ENCODE measurements at places on chromosomes 11 and 22.

DNA sequence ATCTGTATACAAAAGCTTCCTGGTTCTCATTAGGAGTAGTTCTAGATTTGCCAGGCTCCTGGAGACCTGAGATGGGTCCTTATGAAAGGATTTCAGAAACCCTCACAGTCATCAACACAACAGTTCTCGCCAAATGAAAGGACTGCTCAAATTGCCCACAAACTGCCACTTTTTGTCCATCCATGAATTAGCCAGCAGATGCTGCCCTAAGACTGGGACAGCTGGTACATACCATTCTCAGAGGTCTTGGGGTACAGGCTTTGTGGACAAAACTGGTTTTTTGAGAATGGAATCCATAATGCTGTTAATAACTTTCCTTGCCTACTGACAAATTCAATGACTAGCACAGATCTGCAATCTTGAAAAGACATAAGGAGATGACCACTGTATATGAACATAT lies 23.4 kb upstream of the BDNF start:
- no peak for DNase-seq

GRCh38 chr11:17607591-17608570 lies 60.8 kb downstream of the OTOG start:
- DNase-seq, result no peak

GRCh38 chr22:28442264-28442710 lies 237.4 kb downstream of the TTC28 start:
- DNase-seq, result no peak

DNA sequence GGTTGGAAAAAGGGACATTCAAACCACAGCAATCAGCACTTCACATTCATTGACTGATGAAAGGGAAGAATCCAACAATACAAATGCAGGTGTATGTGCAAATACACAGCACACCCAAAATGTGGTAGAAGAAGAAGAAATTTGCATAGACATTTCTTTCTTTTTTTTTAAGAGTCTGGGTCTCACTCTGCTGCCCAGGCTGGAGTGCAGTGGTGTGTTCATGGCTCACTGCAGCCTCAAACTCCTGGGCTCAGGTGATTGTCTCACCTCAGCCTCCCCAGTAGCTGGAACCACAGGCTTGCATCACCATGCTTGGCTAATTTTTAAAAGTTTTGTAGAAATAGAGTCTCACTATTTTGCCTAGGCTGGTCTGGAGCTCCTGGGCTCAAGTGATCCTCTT lies 21.9 kb downstream of the CARS1 start:
- DNase-seq, result no peak

DNA sequence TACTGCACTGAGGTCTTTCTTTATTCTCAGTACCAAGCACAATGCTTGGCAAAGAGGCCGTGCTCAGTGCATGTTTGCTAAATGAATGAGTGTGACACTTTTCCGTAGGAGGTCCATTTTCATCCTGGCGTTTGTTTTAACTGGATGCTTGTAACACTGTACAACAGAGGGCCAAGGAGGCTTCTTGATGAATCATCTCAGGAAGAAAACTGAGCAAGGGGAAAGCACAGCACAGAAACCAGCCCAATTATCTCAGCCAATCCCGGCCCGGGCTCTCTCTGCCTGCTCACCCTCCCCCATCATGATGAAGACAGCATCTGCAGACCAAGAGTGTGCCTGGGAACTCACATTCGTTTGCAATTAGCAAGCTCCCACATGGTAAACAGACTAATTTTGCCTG lies 570.3 kb downstream of the OPCML start:
- DNase-seq, result no peak

GRCh38 chr11:65298655-65299179 lies 15.9 kb upstream of the CDC42EP2 start:
- no peak for DNase-seq

- no peak for DNase-seq
Measured at GRCh38 chr22:19139974-19140373, 4.5 kb downstream of the ESS2 start.

GRCh38 chr11:117859488-117860112 lies 16.9 kb downstream of the FXYD6 start:
- DNase-seq, result no peak

- no peak for DNase-seq
Measured at GRCh38 chr11:123450623-123451022, 20.6 kb downstream of the GRAMD1B start.

DNA sequence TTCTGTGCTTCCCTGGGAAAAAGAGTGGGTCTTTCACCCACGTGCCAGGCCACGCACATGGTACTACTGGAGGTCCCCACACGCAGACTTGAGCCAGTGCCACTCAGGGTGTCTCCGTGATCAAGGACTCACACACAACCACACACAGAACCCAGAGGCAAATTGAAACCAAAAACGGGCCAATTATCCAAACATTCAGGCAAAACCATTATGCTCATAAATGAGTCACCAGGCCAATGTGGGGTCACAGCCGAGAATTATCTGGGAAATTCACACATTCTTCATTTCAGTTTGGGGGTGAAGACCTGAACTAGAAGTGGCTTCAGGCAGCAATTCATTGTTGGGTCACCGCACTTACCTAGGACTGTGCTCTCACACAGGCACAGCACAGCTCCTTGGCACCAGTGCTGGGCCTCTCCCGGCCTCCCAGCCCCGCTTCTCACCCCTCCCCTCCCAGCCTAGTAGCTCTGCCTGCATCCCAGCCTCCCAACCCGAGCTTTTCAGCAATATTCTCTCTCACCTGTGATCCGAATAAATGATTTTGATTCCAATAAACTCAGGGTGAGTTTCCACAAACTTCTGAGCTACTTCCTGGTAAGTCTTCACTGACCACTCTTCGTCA lies 28.0 kb downstream of the ADA2 start:
- no peak for DNase-seq

DNA sequence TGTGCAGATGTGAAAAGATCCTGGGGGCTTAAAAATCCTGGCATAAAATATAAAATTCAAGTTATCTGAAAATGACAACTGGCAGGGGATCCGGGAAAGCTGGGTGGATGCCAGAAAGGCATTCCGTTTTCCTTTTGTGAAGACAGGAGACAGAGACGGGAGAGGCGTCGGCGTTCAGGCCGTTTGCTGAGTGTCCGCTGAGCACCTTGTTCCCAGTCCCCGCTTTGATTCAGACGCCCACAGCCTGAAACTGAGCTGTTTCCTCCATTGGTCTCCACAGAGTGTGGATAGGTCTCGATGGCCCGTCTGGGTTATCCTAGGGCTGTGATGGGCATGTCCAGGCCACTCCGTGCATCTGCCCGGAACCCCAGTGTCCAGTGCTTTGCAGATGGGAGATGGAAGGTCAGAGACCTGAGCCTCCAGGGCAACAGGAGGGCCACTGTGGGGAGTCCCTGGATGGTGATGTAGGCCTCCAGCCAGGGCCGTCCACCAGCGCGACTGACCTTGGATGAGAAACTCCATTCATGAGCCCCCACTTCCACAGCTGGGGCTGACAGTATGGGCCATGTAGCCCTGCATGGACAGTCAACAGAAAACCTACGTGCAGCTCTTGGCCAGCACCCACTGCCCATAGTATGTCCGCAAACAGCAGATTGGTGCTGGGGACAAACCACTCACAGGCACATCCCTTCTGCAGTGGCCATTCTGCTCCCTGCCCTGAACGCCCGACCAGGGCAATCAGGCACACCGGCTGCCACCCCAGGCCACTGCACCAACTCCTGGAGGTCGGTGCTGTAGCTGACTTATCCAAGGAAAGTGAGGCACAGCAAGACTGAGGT lies 11.6 kb downstream of the MRGPRF start:
- no peak for DNase-seq

DNA sequence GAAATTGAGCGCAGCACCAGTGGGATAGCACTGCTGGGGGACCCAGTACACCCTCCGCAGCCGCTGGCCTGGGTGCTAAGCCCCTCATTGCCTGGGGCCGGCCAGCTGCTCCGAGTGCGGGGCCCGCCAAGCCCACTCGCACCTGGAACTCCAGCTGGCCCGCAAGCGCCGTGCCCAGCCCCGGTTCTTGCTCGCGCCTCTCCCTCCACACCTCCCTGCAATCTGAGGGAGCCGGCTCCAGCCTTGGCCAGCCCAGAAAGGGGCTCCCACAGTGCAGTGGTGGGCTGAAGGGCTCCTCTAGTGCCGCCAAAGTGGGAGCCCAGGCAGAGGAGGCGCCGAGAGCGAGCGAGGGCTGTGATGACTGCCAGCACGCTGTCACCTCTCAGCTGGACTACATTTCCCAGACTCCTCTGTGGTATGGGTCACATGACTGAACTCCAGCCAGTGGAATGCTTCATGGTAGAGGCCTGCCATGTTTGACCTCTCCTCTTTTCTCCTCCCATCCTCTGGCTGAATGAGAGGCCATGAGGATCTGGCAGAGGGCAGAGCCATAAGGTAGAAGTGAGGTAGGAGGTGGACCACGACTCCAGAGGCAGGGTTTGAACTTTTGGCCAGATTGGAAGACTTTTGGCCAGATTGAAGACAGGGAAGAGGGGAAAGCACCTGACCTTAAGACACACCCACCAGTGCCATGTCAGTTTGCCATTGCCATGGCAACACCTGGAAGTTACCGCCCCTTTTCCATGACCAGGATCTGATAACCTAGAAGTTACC lies 6.2 kb downstream of the MRGPRD start:
- DNase-seq, result no peak

- DNase-seq, result peak; percentile 74
Measured at GRCh38 chr11:66856496-66857233, at the start of gene LRFN4. TSS of gene LRFN4 (plus strand) at chr11:66857064. CDS start at chr11:66857745, 681 bp downstream.

- DNase-seq, result no peak
Measured at GRCh38 chr22:46829117-46829891, 66.9 kb downstream of the TBC1D22A start.

DNA sequence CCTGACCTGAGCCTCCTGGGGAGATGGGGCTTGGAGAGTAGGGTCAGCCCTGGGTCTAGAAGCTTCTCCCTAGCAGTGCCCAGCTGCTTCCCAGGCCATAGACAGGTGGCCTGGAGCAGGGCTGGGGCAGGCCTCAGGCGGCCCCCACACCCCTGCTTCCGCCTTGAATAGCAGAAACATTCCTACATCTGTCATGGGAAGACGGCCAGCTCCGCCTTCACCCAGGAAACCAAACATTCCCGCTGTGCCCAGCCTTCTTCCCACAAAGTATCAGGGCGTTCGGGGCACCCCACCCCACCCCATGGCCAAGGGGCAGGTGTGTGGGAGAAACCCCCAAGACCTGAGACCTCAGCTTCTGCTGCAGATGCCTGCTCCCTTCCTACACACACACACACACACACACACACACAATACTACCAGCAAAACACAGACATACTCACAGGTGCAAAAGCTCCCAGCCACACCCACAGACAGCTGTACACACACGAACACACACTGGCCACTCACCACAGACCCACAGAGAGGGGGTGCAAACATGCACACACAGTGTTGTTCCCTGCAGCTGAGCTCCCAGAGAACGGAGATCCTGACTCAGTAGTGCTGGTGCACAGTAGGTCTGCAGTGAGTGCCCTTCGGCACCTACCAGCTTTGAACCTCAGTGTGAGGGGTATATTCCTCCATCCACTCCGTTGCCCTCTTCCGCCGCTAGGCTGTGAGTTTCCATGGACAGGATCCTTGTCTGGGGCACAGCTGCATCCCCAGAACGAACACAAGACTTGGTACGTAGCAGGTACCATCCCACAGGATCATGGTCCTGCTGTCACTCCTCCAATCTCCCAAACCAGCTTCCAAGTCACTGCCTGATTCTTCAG lies 37.4 kb downstream of the PDGFB start:
- peak; percentile 34 for DNase-seq

DNA sequence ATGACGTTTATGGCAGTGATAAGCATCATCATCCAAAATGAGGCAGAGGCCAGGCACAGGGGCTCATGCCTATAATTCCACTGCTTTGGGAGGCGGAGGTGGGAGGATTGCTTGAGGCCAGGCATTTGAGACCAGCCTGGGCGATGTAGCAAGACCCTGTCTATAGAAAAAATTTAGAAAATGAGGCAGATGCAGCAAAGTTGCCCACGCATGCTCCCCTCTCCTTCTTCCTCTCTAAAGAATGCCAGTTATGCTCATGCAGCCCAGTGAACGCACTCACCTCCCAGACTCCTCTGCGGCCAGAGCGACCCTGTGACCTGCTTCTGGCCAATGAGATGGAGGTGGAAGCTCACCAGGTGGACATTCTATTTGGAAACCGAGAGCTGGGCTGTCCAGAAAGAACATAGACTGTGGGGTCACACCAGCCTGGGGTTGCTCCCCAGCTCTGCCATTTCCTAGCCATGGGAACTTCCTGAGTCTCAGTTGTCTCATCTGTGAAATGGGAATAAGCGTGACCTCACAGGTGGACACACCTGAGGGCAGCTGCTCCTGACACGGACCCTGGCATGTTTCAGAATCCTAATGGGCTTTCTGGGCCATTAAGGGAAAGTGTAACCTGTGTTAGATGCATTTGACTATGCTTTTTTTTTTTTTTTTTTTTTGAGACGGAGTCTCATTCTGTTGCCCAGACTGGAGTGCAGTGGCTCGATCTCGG lies 44.9 kb downstream of the MCM5 start:
- no peak for DNase-seq
